ENCODE measurements at places on chromosomes 2 and 18. TPM values are rescaled to one million over a fixed set of nuclear protein-coding genes. Genes with fewer than 3 reads are reported as not detected.
A peak's percentile ranks its signal among the peaks of the same experiment; 100 is the strongest.

- peak; percentile 74 for DNase-seq
Observed at GRCh38 chr2:113157118-113157896, 16.5 kb upstream of the PSD4 start.

- DNase-seq, result no peak
Observed at GRCh38 chr2:43292297-43292696, 65.9 kb upstream of the ZFP36L2 start.

DNA sequence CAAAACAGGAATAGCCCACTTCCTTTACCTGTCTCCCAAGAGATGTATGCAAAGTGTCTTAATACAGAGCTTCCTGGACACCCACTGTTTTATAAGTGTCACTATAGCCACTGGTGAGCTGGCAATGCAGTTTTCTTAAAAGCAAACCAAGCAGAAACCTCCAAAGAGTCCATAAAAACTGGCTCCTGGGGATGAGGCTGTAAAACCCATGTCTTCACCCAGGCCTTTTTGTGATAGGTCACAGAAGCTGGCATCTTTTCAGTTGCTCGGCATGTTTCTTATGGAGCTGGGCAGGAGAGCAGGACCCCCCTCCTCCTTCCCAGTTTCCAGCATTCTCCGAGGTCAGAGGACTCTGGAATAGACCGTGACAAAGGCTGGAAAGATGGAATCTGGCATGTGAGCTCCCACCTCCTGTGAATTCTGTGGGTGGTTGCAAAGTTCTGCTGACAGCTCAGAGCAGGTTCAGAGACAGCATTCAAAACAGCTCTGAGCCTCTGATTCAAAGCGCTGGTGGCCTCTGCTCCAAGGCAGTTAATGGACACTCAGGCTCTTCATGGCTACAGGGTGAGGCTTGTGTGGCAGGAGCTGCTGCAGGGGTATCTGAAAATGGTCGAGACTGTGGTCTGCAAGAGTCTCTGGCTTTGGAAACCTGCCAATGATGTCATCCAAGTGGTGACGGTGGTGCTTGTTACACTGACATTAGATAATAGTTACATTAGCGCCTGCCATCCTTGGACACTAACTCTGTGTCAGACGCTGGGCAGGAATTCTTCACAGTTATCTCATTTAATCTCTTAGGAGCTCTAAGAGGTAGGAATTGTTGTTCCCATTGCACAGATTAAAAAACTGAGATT is 283.4 kb downstream of the CLIP4 start:
- no peak for DNase-seq

GRCh38 chr2:5530011-5530696 is 162.0 kb upstream of the SOX11 start:
- no peak for DNase-seq

DNA sequence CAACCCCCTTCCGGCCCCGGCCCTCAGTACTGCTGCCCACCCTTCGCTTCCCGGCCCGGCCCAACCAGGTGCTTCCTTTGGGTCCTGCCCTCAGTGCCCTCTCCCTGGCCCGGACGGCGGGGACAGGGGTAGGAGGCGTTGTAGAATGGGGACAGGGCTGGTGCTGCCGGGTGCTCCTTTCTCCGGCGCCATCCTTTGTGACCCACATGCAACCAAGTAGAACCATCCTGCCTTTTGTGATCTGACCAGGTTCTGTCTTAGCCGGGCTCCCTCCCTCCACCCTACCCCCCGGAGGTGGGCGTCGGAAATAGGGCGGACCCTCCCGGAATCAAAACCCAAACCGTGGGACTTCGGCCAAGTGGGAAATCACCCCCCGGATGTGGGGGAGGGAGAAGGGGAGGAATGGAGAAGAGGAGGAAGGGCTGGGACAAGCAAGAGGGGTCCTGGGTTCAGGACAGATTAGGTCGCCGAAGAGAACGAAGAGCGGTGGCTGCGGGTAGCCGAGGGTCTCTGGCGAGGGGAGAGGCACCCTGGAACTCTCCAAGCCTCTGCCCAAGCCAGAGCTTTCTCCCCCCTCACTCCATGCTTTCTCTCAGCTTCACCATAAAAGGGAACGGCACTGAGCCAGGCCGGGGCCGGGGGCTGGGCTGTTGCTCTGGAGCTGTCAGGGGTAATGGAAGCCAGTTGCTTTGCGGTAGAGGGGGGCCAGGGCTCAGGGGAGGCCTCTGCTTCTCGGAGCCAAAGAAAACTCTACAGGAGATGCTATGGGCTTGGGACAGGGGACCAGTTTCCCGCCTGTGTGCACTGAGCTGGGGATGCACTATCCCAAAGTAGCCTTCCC is 756 bp upstream of the OST4 start:
- peak; percentile 65 for DNase-seq

Gene RTN4
- total RNA-seq, result 84.8 TPM

Gene HOXD13
- total RNA-seq, result not detected
